ENCODE measurements at places on chromosomes 12 and 14.

GRCh38 chr14:83975841-83976770, 1553.8 kb upstream of the FLRT2 start:
- DNase-seq: no peak

DNA sequence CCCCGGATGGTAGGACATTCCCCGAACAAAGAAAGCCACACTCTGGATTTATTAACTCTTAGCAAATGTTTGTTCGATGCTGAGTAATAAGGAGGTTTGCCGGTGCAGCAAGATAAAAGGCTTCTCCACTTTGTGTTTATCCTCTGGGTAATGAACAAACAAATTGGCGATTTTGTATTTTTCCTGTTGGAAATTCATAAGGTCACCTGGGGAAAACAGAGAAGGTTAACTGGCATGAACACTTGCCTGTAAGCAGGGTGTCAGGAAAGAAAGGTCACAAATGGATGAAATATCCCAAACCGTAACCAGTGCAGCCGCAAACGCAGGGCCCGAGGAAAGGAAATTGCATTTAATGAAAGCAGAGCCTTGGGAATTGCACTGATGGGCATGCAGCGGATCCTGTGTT, 132.8 kb downstream of the RMST start:
- no peak for DNase-seq

DNA sequence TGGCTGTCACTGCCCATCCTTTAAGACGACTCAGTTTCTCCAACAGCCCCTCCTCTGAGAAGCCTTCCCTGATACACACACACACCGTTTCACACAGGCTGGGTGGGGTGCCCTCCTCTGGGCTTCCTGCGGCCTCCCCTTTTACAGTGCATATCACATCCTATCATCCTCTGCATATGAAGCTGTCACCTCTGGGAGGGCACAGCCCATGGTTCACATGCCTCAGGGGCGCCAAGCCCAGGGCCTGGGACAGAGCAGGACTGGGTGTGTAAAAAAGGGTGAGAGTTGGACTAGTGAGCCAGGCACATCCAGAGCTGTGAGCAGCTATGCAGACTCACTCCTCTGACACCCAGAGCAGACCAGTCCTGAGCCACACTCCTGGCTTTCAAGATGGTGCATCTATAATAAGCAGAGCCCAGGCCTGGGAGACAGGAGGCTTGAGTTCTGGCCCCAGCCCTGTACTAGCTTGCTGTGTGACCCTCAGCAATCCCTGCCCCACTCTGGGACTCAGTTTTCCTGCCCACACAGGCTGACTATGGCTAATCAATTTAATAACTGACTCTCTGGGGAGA, 62.6 kb downstream of the LGMN start:
- DNase-seq: no peak

DNA sequence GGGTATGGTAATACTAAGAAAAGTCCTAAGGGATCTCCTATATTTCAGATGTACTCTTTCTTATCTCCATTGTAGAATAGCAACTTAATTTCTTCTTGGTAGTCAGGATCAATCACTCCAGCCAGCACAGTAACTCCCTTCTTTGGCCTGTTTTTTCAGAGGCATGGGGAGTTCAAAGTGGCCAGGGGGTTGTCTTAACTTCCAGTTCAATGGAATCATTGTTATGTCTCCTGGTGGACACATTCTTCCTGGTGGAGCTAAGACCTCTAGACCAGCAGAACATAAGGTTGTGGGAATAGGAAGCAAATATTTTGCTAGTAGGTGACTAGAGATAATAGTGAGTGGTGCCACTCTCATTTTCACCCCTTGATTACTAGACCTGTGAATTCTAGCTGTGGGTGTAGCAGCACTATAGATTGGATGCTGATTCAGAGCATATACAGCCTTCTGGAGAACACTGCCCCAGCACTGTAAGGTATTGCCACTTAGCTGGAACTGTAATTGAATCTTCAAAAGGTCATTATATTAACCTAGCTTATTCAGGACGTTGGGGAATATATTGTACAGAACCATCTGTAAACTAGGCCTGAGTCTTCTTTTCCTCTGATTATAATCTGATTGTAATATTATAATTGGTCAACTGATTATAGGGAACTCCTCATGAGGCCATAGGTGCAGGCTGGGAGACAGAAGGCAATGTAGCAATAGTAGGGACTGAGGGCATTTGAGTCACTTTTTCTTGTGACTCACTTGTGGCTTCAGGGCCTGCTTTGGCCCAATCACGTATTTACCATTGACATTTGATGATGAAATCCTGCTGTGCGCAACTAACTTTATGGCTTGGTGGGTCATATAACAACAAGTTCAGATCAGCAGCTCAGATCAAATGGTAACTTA, 60.2 kb upstream of the ATP2B1 start:
- no peak for DNase-seq

GRCh38 chr14:30770376-30770775, 104.0 kb upstream of the COCH start:
- DNase-seq: no peak

DNA sequence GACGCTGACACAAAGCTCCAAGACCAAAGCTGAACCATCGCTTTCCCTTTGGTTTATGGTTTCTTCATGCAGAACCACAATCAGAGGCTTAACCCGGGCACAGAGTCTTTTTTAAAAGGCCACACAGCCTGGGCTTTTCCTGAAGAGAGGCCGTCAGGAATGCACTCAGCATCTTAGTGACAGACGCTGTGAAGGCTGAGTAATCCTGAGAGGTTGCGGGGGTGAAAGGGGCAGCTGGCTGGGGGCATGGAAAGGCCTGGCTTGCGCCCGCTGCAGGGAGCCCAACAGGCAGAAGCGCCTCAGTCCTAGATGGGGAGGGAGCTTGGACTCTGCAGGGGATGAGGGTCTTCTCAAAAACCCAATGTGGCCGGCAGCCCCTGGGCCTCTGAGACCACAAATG, 13.6 kb downstream of the CTDSP2 start:
- DNase-seq: no peak

GRCh38 chr14:98229656-98230366, 1042.2 kb downstream of the BCL11B start:
- no peak for DNase-seq

GRCh38 chr12:32379213-32379612, 20.1 kb upstream of the FGD4 start:
- DNase-seq: no peak

GRCh38 chr14:62187265-62187664, 425.0 kb downstream of the SNAPC1 start:
- DNase-seq: no peak

DNA sequence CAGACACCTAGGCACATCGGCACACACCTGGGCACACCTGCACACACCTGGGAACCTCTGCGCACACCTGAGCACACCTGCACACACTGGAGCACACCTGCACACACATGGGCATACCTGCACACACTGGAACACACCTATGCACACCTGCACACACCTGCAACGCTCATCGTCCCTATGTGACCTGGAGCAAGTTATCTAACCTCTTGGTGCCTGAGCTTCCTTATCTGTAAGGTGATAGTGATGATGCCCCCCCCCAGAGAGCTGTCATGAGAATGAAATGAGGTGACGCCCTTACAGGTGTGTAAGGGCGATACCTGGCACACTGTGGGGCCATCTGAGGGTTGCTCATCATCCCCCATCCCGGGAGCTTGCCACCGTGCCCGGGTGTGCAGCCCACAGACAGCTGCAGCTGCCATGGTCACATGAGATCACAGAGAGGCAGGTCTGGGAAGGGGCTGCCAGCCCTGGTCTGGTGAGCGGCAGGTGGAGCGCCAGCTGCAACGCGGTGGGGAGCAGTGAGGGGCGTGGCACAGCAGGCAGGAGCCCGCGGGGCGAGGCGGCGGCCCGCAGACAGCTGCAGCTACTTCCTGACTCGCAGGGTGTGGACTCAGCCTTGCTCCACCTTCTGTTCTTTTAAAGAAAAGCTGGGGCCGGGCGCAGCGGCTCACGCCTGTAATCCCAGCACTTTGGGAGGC, 59.9 kb upstream of the FBRSL1 start:
- peak; percentile 45 for DNase-seq

DNA sequence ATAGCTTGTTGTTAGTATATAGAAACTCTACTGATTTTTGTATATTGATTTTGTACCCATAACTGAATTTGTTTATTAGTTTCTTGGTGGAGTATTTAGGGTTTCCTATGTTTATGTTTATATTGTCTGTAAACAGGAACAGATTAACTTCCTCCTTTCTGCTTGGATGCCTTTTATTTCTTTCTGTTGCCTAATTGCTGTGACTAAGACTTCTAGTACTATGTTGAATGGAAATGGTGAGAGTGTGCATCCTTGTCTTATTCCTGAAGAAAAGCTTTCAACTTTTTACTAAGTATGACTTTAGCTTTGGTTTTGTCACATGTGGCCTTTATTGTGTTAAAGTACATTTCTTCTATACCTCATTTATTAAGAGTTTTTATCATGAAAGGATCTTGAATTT, 20.9 kb downstream of the FBXW8 start:
- DNase-seq: no peak

- no peak for DNase-seq
These were observed 100.2 kb downstream of the SYNE2 start for GRCh38 chr14:63952933-63953437.

DNA sequence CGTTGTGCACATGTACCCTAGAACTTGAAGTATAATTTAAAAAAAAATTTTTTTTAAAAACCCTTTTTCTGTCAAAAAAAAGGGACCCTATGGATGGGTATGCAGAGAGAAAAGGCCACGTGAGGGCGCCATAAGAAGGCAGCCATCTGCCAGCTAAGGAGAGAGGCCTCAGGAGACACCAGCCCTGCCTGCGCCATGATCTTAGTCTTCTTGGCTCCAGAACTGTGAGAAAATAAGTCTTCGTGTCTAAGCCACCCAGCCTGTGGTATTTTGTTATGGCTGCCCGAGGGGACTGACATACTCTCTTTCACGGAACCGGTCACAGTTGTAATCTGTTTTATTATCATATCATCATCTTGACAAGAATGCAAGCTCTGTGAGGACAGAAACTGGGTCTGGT, 174.8 kb downstream of the EFCAB11 start:
- no peak for DNase-seq

- DNase-seq: no peak
These were observed 357.2 kb downstream of the BMP4 start for GRCh38 chr14:53599221-53599945.

GRCh38 chr14:61691495-61691894, 3.8 kb upstream of the HIF1A start:
- DNase-seq: no peak

- DNase-seq: no peak
These were observed 307.3 kb downstream of the EGLN3 start for GRCh38 chr14:33643426-33644181.

DNA sequence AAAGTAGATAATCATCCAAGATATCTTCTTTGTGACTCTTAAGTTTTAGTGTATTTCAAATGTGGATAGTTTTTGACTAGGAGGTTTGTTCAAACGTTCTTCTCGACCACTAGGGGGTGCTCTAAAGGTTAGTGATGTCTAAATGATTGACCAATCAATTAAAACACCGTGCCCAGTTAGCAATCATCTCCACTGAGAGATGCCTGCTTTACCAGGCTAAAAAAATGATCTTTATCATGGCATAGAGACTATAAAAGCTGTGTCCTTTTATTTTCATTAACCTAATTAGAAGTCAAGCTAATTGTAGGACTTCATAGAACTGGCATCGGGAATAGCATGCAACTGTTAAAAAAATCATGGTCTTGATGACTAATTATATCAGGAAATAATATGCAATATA, 153.9 kb downstream of the PRKCH start:
- no peak for DNase-seq

DNA sequence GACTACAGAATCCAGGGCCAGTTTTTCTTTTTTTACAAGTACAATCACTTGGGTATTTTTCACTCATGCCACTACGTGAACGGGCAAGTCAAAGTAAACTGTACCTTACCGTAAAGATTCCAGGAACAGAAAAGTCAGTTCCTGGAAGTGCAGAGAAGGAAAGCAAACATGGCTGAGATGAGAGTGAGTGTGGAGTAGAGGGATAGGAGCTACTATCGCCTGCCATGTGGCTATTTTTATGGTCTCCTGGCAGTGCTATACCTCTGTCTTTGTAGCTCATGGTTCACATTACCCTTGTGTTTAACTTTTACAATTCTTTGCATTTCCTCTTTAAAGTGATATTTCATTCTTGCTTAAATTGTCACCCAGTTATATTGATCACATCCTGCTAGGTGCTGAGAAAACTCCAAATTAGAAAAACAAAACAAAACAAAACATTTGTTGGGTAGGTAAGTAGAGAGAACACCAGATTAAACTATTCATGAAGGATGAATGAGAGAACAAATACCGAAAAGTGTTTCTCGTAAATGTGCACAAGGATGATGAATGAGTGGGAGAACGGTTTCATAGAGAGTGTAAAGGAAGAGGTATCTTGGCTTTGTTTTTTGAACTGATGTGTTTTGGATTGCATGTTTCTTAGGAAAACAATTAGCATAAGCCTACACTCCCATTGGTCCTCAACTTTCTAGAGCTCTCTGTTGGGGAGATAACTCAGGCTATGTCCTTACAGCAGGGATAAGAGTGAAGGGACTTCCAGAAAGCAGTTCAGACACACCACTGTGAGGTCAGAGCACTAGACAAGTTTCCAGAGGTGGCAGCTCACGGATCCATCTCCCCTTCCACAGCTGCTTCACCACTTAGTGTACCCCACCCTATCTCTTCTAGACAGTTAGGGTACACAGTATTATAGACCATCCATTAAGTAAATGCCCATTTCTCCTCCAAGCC, 163.7 kb downstream of the IPO8 start:
- DNase-seq: no peak

GRCh38 chr12:3568695-3569094, 77.7 kb downstream of the PRMT8 start:
- DNase-seq: no peak

GRCh38 chr12:64621257-64621942, 11.1 kb downstream of the RASSF3 start:
- DNase-seq: no peak

DNA sequence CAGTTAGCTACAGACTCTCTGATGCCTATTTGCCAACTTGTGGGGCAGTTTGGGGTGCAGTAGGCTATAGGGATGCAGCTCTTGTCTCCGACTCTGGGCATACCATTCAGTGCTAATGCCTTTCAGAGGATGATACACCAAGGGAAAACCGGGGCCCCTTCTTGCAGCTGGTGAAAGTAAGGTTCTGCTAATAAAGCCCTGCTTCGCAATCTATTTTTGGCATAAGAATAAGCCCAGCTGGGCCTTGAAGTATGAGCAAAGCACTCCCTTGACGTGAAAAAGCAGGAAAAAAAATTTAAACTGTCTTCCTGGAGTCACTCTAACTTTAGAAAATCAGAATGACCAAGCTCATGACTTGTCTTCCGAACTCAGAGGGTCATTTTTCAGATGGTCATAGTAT, 124.1 kb upstream of the RBM19 start:
- no peak for DNase-seq

- DNase-seq: no peak
These were observed 162.1 kb upstream of the USP15 start for GRCh38 chr12:62098132-62098531.

- no peak for DNase-seq
These were observed 68.0 kb downstream of the NIN start for GRCh38 chr14:50762931-50763300.

- DNase-seq: no peak
These were observed 45.7 kb upstream of the OTX2 start for GRCh38 chr14:56855891-56856461.
